NCI-H774 (cell line): ENCODE measurements at places on chromosomes 6 and 20.

DNA sequence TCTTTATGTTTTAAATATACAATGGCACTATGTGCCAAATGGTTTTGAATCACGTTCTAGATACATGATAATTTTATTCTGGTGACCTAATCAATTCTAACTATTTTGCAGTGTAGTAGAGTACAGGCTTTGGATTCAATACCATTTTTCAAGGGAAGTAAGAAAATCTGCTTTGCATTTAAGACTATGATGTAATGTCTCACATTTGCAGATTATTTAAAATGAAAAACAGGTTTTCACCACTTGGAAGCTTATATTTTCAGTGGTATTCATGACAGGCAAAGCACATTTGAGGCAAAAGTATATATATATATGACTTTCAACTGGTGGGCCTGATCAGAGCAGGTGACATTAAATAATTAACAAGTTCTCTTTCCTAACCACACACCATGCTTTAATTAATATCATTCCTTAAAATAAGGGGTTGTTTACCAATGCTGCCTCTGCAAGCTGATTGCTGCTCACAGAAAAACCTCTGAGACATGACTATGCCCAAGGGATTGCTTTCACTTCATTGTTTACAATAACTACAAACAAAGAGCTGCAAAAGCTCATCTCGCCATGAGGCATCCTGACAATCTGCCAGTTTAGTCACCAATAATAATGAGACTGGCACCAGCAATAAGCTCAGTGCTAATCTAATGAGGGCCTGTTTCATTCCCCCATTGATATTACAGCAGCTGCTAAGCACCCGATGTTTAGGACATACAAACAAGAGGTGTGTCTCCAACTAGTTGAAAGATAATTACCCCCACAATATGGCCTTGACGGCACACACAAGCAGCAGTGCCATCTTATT, 1176.0 kb upstream of the GJE1 start:
- peak; percentile 68 for DNase-seq

DNA sequence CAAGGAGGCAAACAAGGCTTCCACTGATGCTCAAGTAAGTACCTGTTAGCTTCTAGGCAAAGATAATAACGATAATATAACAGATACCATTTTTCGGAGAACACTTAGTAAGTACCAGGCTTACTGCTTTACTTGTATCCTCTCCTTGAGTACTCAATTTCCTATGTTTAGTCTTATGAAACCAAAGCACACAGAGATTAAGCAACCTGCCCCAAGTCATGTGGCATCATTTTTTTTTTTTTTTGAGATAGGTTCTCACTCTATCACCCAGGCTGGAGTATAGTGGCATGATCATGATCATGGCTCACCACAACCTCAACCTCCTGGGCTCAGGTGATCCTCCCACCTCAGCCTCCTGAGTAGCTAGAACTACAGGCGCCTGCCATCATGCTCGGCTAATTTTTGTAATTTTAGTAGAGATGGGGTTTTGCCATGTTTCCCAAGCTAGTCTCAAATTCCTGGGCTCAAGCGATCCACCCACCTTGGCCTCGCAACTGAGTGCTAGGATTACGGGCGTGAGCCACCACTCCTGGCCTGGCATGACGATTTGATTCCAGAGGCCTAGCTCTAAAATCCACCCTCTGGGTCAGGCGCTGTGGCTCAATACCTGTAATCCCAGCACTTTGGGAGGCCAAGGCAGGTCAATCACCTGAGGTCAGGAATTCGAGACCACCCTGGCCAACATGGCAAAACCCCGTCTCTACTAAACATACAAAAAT, 14.0 kb downstream of the SPAG4 start:
- DNase-seq = no peak

DNA sequence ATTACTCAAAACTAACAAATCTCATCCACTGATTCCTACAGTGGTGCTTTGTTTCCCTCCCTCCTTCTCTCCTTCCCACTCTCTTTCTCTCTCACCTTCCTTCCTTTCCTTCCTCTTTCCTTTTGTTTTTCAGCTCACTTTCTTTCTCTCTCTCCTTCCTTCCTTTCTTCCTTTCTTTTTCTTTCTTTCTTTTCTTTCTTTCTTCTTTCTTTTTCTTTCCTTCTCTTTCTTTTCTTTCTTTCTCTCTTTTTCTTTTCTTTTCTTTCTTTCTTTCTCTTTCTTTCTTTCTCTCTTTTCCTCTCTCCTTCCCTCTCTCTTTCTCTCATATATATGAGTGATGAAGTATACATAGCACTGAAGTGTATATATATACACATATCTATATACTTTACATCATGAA, 241.4 kb downstream of the CENPW start:
- DNase-seq = no peak

GRCh38 chr20:57657535-57658446, 37.6 kb upstream of the ZBP1 start:
- DNase-seq = no peak

DNA sequence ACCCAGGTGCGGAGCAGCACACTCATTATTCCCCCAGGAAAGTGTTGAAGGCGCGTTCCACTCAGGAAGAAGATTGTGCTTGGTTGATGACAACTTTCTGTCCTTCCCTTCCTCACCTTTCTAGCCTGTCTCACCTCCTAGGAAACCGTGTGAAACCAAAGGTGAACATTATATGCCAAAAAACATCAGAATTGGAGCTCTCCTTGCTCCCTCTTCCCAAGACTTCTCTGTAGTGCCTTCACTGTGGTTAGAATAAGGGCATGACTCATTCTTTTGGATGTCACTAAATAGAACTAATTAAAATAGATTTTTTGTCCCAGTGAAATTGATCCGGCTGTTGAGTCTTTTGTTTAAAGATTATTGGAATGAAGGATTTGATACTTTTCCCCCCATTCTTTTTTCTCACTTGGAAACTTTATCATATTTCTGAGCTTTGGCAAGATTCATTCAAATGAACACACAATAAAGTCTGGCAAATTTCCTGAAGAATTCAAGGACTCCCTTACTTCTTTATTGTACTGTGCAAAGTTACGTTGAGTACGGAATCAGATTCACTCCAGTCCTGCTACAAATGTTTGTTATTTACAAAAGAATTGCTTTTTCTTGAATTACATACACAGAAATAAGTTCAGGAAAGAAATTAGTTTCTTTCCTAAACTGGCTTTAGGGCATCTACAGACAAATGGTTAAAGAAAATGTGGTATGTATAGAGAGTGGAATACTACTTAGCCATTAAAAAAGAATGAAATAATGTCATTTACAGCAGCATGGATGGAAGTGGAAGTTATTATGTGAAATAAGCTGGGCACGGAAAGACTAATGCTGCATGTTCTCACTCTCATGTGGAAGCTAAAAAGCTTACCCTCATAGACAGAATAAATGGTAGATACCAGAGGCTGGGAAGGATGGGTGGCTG, 142.8 kb upstream of the AKAP12 start:
- DNase-seq = no peak

DNA sequence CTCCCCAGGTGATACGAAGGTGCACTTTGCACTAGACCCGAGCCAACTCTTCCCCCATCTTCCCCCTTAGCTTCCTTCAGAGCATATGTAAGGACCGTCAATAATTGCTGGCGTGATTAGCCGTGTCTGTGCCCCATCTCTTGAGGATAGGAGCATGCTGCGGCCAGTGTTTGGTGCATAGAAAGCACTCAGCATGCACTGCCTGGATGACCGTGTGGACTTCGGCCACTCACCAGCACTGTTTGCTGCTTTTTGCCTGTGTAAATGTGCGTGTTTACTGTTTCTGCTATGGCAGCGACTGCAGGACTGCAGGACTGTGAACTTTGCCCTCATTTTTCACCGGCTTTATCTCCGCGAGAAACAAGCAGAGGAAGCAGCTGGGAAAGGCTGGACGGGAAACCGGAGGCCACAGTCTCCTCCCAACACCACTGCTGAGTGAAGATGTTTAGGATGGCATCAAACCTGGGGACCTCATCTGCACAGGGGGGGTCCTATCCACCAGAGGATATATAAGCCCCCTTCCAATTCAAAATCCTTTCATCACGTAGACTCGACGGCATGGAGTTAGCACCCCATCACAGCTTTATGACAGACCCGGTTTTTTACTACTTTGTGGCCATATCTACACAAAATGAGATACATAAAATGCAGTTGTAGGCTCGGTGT, 150.6 kb upstream of the AFDN start:
- DNase-seq = no peak

DNA sequence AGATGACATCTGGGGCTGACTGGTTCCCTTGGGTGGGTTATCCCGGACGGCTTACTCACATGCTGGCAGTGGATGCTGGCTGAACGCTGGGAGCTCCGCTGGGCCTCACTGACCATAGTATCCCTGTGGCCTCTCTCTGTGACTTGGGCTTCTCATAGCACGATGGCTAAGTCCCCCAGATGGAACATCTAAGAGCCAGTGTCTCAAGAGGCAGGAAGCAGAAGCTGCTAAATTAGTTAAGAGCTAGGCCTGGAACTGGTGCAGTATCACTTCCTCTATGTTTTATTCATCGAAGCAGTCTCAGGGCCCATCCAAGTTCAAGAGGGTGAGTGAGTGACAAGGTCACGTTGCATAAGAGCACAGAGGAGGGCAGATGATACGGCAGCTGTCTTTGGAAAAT, 116.5 kb upstream of the LAMP5 start:
- no peak for DNase-seq

DNA sequence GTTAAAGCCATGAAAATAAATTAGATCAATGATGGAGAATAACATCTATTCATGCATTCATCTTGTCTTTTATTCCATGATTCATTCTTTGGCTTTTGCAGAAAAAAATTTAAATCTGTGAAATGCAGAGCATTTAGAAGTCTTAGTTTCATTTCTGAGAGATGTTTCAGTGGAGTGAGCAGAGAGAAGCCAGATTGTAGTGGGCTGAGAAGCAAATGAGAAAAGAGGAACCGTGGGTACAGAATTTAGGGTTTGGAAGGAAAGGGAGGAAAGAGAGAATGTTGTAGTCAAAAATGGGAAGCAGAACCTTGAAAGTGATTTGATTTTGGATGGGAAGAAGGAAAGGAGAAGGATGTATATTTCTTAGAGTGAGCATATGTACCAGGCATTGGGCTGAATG, 260.3 kb upstream of the MAN1A1 start:
- no peak for DNase-seq

GRCh38 chr20:1119128-1119505, 715 bp downstream of the PSMF1 start:
- no peak for DNase-seq

DNA sequence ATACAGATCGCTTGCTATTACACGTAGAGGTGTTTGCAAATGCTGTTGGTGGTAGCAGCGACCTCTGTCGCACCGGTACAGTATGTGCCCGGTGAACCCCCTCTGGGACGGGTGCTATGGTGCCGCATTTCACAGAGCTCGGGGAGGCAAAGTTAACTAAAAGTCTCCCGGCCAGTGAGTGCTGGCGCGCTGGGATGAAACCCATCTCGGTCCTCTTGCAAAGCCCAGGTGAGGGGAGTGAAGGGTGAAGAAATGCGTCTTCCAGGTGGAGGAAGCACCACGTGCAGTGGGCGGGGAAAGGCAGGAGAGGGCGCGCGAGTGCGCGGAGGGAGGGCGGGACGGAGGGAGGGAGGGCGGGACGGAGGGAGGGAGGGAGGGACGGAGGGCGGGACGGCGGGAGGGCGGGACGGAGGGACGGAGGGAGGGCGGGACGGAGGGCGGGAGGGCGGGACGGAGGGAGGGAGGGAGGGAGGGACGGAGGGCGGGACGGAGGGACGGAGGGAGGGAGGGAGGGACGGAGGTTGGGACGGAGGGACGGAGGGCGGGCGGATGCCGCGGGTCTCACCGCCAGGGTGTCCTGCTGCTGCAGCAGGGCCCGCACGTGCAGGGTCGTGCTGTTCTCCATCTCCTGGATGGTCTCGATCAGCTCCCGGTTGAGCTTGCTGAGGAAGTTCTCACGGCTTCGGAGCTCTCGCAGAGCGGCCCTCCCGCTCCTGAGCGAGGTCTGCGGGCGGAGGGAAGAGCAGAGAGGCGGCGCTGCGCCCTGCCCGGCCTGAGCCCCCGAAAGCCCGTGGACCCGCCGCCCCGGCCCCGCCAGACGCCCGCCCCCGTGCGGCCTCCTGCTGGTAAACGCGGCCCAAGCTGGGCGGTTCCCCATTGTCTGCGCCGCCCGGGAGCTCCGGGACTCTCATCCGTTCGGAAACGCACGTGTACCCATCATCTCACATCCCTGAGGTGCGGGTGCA, 11.7 kb downstream of the C20orf96 start:
- no peak for DNase-seq

DNA sequence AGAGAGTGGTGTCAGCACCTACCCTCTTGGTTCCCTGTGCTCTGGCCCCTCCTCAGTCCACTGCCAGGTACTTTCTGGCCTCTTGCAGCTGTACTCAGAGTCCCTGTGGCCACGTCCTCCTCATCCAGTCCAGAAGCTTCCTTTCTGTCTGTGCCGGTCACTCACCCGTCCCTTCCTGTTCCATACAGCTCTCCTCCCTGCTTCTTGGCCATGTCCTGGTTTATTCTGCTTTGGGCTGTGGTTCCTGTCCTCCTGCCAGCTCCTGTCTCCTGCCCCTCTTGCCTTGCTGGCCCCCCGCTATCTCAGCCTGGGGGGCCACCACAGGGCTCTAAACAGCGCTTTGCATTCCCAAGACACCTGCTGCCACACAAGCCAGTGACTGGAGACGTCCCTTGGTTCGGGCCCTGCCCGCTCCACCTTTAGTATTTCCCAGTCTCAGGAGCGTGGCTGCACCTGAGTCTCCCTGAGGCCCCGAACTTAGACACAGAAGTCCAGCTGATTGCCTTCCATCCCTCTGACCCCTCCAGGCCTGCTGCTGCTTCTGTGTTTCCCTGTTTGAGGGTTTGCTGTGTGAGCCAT, 15.5 kb upstream of the RBM38 start:
- no peak for DNase-seq

GRCh38 chr6:163637524-163637923, 223.0 kb downstream of the QKI start:
- DNase-seq = no peak

GRCh38 chr6:115891111-115891669, 169.5 kb downstream of the FRK start:
- no peak for DNase-seq

DNA sequence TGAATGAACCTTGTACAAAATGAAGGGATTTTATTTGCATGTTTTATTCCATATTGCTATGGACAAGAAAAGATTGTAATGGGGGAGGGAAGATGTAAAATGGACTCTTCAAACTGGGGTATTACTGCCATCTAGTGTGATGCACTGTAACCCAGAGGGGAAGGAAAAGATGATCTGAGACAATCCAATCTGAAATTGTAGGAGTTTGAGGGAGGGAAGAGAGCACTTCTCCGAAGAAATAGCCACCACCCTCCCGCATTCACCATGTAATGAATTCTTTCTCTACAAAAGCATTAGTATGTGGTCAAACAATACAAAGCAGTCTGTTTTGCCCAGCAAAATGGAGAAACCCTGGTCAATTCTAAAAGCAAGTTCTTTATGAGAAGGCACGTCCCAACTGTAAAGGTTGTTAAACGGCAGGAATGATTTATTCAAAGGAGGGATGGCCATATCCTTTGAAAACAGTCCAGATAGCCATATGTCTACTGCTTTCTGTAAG, 679.5 kb upstream of the NRSN1 start:
- DNase-seq = no peak
